ENCODE measurements at places on chromosomes 12 and 14.

DNA sequence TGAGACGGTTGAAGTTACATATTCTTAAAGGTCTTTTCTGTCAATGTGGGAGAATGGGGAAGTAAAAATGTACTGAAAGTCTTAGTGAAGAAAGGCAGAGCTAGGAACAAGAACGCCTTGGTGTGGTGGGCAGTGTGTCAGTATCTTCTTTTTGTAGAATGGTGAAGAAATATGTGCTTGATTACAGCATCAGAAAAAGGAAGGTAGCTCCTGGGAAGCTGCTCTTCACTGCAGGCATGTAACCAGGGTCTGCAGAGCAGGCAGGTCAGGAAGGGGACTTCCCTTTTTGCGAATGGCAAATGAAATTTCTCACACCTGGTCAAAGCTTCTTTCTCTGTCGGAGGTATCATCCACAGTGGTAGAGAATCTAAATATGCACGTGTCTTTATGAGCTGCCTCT, 226.2 kb downstream of the ADAMTS20 start:
- no peaks in the 10 kb centered on the region for H3K36me3 ChIP-seq
- DNase-seq, result no peak
- no peak overlapping the region for H3K27ac ChIP-seq

GRCh38 chr12:90510948-90511347, 444.0 kb downstream of the CCER1 start:
- H3K27me3 ChIP-seq, result no peaks in the 10 kb centered on the region
- H3K4me3 ChIP-seq, result no peak overlapping the region

- DNase-seq, result no peak
- no peaks in the 10 kb centered on the region for H3K27me3 ChIP-seq
- no peaks in the 10 kb centered on the region for H3K36me3 ChIP-seq
Measured at GRCh38 chr12:106114447-106115068, 24.2 kb downstream of the NUAK1 start.

GRCh38 chr14:20760950-20761349, 7.3 kb upstream of the EDDM3B start:
- no peaks in the 10 kb centered on the region for H3K4me1 ChIP-seq
- no peaks in the 10 kb centered on the region for H3K27me3 ChIP-seq
- H3K36me3 ChIP-seq, result no peaks in the 10 kb centered on the region
- H3K4me3 ChIP-seq, result no peak overlapping the region
- no peak overlapping the region for H3K27ac ChIP-seq

DNA sequence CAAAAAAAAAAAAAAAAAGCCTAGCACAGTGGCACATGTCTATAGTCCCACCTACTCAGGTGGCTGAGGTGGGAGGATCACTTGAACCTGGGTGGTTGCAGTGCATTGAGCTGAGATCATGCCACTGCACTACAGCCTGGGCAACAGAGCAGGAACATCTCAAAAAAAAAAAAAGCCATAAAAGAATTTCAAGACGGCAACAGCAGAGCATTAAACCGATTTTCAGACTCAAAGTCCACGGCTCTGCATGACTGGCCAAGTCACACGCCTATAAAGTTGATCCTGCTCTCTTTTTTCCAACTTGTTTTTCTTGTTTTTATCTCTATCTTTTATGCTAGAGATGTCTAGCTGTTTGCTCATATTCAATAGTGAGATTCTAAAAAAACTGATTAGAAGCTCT, 45.3 kb downstream of the FBXO34 start:
- no peaks in the 10 kb centered on the region for H3K36me3 ChIP-seq
- no peaks in the 10 kb centered on the region for H3K27me3 ChIP-seq
- H3K27ac ChIP-seq, result no peak overlapping the region
- H3K4me3 ChIP-seq, result no peak overlapping the region
- H3K4me1 ChIP-seq, result no peaks in the 10 kb centered on the region

- H3K27me3 ChIP-seq, result no peaks in the 10 kb centered on the region
- no peak overlapping the region for H3K4me3 ChIP-seq
- no peak for DNase-seq
- no peaks in the 10 kb centered on the region for H3K4me1 ChIP-seq
- H3K27ac ChIP-seq, result no peak overlapping the region
Measured at GRCh38 chr14:55540847-55541773, 38.9 kb upstream of the KTN1 start.

All from CD8-positive, alpha-beta memory T cell (primary cell).